H54 (cell line): ENCODE measurements at places on chromosomes 2 and 18.

GRCh38 chr2:81974216-81974615 is 1669.7 kb upstream of the LRRTM1 start:
- DNase-seq, result no peak

DNA sequence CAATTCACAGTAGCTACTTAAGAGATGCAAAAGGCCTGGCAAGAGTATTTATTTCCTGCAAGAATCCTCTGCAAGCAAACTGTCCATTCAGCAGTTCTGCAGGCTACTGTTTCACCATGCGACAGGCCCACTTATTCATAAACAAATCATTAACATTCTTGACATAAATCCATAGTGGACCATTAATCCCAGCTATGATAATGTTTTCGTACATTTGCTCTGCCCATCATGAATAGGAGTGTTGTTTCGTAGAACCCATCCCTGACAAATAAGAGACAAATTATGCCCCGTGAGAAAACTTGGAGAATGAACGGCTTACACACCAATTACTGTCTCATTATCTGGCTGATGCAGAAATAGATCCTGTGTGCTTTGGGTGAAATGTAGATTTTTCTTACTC is 65.4 kb downstream of the PID1 start:
- no peak for DNase-seq

- DNase-seq, result no peak
These were observed 247.4 kb upstream of the ST6GAL2 start for GRCh38 chr2:107133412-107133811.

- no peak for DNase-seq
These were observed 66.0 kb upstream of the SLC14A2 start for GRCh38 chr18:45549290-45549689.

GRCh38 chr2:1728821-1729220 is 15.5 kb downstream of the PXDN start:
- no peak for DNase-seq

DNA sequence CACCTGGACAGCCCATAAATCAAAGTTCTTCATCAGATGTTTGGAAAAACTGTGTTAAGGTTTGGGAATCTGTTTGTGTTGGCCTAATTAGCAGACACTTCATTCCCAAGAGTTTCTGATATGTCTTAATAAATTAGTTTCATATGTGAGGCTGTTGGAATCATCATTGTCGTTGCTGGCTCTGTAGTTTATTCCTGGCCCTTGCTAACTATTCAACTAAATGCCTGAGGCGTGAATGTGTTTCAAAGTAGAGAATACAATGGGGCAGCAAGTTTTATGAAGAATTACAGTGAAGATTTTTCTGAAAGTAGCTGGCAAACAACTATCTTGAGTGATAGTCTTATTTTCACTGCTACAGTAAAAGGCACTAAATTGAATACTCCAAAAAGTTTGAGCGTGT is 141.1 kb downstream of the PARD3B start:
- DNase-seq, result no peak
